ENCODE measurements at places on chromosomes 6 and 20. TPM values are rescaled to one million over a fixed set of nuclear protein-coding genes. Genes with fewer than 3 reads are reported as not detected.
A peak's percentile ranks its signal among the peaks of the same experiment; 100 is the strongest.

SCGN gene
- total RNA-seq: not detected

CAGE1 gene
- total RNA-seq: under 0.01 TPM

TMEM244 gene
- total RNA-seq: not detected

SLC13A3 gene
- 4.1 TPM for total RNA-seq

FAM110A gene
- 1.3 TPM for total RNA-seq

SLC44A4 gene
- not detected for total RNA-seq

LAMA5 gene
- 81.6 TPM for total RNA-seq

GINS1 gene
- 3.0 TPM for total RNA-seq

DNA sequence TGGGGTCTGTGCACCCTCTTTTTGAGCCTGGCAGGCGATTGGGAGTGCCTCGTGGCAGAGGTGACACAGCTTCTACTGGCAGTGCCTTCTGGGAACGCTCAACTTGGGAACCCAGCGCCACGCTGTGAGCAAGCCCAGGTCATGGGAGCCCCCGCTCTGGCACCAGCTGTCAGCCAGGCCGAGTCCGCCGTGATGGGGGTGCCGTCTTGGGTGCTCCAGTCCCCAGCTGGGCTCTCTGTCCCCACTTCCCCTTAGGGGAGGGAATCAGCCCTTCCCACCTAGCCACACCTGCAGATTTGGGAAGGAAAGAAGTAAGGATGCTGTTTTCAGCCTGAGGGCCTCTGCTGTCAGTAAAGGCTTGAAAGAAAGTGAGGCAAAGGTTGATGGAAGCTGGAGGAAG is 31.0 kb upstream of the NTSR1 start:
- no peak for DNase-seq

- no peak for DNase-seq
Observed at GRCh38 chr6:160457823-160458222, 109.6 kb downstream of the SLC22A3 start.

- peak; percentile 65 for DNase-seq
Observed at GRCh38 chr20:47543006-47543431, 41.3 kb downstream of the NCOA3 start.

GRCh38 chr6:36927691-36928546 is 26.6 kb upstream of the PI16 start:
- peak; percentile 43 for DNase-seq

DNA sequence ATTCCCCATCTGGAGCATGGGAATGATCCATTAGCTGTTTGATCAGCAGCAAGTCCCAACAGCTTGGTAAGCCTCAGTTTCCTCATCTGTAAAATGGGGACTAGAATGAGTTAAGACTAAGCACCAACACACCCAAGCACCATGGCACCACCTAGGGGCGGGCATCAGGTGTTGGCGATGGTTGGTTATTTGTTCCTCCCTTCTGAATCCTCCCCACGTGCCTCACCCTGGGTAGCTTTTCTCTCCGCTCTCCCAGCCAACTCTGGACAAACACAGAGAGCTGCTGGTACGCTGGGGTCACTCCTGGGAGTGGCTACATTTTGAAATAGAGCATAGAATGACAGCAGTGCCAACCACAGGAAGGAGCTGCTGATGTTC is 13.3 kb upstream of the ITPR3 start:
- DNase-seq: no peak

DNA sequence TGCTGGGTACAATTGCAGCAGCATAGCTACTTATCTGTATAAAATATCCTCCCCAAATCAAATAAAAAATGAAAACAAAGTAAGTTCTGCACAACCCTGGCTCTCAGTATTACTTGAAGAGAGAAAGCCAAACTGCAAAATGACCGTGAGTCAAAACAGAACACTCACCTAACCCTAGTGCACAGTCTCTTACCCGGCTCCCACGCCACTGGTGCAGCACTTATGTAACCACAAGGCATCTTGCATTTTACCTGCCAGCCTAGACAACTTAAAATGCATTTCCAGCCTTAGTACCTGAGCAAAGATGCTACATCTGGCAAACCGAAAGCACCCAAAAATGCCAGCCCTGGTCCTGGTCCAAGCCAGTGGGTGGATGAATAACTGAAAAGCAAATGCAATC is 12.4 kb upstream of the SIRPB1 start:
- no peak for DNase-seq

GRCh38 chr6:138546733-138547185 is 47.5 kb upstream of the NHSL1 start:
- DNase-seq: no peak

GRCh38 chr6:116580198-116580597 is 8.9 kb downstream of the RWDD1 start:
- DNase-seq: no peak

DNA sequence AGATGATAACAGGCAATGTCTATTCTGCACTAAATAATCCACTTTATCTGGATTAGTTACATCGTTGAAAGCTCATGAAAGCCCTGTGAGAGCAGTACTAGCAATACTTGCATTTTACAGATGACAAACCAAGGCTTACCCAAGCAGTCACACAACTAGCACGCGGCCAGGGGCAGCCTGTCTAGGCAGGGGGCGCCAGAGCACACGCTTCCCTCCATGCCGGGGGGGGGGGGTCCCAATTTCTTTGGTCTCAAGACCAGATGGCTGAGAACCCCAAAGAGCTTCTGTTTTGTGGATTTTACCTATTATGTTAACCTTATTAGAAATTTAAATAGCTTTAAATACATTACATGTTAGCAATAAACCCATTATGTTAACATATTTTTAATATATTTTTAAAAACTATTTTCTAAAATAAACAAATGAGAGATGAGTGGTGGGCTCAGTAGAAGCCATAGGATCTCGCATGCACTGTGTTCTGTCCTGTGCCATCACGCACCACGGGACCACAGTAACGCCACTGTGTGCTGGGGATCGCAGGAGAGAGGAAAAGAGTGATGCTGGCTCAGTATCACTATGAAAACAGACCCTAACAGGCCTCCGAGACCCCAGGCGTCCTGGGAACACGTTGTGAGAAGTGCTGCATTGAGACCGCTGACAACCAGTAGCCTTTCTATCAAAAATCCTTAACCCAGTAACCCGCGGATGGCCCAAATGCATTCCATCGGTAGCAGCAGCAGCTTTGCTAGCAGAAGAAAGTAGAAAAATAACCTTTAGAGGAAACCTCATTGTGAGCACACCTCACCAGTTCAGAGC is 5.3 kb upstream of the PRR18 start:
- peak; percentile 35 for DNase-seq

DNA sequence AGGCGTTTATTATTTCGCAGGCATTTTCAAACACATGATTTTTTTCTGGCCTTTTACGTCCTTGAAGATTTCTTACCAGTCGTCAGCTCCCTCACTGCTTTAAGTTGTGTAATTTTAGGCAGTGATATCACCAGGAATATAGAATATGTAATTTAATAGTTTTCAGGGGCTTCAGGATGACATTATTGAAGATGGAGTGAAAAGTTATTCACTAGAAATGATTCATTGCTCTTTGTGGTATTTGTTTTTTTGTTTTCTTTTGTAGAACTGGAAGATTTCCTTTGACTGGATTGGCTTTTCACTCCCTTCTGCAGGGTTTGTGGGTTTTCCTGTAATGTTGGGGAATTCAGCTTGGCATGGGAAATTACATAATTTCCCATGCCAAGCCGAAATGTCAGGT is 2.0 kb downstream of the LRRC1 start:
- peak; percentile 36 for DNase-seq

GRCh38 chr20:59770270-59770669 is 163.2 kb downstream of the SYCP2 start:
- no peak for DNase-seq

DNA sequence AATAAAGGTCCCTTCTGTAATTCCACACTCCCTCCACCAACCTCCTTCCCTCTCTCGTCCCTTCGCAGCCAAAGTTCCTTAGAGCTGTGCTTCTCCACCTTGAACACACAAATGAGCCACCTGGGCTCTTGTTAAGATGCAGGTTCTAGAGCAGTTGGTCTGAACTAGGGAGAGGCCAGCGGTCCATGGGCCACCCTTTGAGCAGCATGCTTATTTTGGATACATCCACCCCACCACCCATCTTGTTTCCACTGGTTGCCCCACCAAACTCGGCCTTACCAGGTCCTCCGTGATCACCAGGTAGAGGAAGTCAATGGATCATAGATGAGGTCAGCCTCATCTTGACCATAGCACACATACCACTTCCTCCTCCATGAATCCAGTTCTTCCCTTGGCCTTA is 7.3 kb upstream of the BPIFA2 start:
- no peak for DNase-seq

DNA sequence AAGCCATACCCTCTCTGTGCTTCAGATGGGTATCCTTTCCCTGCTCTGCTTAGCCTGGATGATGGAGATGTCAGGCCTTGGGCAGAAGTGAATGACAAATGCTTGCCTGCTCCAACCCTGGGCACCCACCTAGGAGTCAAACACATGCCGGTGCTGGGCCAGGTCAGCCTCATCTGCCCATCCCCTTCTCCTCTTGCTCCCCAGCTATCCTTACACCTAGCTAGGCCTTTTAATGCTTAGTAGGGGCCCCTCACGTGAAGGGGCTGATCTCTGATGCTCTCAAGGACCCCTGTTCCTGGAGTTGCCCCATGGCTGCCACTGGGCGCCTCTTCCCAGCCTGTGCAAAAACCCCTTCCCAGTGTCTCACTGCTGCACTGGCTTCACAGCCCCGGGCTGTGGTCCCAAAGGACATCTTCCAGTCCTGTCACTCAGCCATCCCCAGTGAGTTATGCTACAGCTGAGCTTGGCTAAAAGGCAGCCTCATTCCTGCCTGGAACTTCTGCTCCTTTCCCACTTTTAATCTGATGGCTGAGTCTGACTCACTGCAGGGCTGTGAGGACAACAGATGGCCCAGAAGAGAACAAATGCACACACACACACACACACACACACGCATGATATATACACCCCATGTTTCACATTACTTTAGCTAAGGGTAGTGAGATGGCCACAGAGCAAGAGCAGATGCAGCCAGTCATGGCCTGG is 12.8 kb upstream of the SDCBP2 start:
- peak; percentile 71 for DNase-seq

DNA sequence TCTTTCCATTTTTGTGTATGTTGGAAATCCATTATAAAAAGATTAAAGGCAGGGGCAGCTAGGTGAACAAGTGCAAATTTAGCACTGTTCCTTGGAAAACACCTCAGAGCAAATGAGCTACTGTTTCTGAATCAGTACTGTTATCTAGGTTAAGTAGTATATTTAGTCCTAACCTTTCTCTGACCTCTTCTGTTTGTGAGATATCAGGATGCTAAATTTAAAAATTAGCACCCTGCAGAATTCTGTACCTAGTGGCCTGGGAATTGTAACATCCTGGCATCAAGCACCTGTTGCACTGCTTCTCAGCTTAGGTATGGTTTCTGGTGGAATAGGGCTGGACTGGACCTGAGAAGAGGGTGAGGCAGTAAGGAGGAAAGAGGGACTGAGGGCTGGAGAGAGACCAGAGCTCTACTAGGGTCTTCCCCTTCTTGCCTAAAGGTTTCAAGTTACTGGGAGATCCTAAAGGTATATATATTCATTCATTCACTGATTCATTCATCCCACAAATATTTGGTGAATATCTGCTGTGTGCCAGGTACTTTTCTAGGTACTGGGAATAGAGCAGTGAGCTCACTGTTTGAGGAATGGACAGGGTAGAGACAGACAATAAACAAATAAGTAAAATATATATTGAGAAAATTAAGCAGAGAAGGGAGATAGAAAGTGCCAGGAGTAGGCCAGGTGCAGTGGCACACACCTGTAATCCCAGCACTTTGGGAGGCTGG is 5.2 kb downstream of the ZNF76 start:
- no peak for DNase-seq

GRCh38 chr6:170039156-170040114 is 251.4 kb downstream of the DLL1 start:
- DNase-seq: no peak

- no peak for DNase-seq
Observed at GRCh38 chr20:21230220-21230619, 72.9 kb upstream of the XRN2 start.

- no peak for DNase-seq
Observed at GRCh38 chr20:24519476-24519875, 50.0 kb downstream of the SYNDIG1 start.

- DNase-seq: peak; percentile 31
Observed at GRCh38 chr20:38970302-38970701, 8.2 kb downstream of the DHX35 start.

DNA sequence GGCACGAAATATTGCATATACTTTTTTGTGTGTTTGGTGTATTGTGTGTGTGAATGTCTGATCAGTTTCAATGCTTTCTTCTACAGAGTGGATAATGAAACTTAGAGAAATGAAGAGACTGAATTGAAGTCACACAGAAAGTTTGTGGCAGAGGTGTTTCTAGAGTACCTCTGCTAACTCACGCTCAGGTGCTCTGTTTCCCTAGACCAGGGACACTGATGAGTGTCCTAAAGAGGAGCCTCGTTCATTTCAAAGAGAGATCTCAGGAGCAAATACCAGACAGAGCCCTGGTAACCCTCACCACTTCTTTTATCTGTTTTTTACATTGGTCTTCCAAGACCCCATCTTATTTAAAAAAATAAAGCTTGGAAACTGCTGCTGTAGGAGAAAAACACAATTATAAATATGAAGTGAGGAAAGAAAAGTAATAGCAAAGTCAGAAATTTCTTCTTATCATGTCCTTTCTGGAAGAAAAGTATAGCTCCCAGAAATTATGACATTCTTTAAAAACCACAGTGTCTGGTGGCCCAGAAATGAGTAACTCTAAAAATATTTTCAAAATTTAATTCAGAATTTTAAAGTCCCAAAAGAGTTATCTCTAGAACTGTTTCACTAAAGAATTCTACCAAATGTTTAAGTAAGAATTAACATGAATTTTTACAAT is 720.6 kb downstream of the RFPL4B start:
- peak; percentile 75 for DNase-seq

DNA sequence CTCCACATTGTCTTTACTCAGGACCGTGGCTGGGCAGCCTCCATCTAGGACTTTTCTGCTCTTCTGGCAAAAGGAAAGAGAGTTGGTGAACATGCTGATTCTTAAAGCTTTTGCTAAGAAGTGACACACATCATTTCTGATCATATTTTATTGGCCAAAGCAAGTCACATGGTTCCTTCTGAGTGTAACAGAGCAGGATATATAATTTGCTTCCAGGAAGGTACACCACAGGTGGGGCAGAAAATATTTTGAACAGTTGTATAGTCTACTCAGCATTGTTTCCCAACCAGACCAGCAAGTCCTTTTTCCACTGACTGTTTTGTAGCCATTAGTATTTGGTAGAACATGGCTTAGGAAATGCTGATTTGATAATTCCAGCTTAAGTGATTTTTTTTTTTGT is 73.5 kb downstream of the AKAP7 start:
- DNase-seq: no peak

DNA sequence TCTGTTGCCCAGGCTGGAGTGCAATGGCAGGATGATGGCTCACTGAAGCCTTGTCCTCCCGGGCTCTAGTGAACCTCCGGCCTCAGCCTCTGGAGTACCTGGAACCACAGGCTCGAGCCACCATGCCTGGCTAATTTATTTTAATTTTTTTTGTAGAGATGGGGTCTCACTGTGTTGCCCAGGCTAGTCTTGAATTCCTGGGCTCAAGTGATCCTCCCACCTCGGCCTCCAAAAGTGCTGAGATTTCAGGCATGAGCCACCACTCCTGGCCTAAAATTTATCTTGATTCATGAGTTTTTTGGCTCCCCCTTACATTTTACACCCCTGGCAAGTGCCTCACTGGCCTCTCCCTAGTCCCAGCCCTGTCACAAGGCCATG is 2.5 kb upstream of the SLC29A1 start:
- no peak for DNase-seq

GRCh38 chr20:42474646-42475045 is 715.1 kb downstream of the PTPRT start:
- no peak for DNase-seq

All from fibroblast of lung (primary cell).